ENCODE measurements at places on chromosomes 1 and 21.

DNA sequence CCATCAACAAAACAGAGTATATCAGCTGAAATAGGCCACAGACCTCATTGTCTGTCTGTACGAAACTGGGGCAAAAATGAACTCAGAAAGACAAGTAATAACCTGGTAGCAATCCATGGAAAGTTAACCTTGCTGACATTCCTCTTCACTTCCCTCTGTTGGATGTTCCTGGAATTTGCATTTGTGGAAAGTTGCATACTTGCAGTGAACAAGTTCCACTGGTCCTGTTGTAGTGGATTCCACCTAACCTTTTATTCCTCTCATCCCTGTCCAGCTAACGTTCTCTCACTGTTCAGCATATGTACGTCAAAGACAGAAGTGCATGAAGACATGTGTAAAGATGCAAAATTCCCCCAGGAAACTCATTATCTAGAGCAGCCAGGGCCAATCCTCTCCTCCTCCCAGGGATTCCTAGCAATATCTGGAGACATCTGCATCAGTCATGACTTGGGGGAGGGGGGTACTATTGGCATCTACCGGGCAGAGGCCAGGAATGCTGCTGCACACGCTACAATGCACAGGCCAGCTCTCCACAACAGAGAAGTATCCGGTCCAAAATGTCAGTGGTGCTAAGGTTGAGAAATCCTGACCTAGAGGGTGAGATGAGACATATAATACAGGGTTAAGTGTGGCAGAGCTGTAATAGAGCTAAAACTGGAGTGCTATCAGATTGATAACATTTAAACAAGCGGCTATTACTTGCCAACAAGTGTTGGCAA lies 8.2 kb downstream of the LPAR3 start:
- DNase-seq, result no peak

DNA sequence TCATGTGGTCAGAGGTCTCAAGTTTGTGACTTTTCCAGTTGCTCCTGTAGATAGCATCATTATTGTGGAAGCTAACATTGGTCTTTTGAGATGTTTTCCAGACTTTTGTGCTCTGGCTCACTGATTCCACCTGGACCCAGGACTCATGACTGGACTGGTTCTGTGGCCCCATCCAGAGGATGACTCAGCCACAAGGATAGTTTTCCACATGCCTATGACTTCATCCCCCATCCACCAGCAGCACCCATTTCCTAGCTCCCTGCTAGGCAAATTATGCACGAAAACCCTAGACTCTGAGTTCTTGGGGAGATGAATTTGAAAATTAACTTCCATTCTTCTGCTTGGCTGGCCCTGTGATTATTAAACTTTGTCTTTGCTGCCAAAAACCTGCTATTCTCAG lies 949.3 kb downstream of the MRPL39 start:
- DNase-seq, result no peak

- DNase-seq, result no peak
Measured at GRCh38 chr1:225458222-225458631, 30.4 kb upstream of the LBR start.

GRCh38 chr1:200082329-200082728 lies 54.8 kb downstream of the NR5A2 start:
- no peak for DNase-seq

- DNase-seq, result no peak
Measured at GRCh38 chr1:199858171-199858570, 169.3 kb upstream of the NR5A2 start.

- DNase-seq, result no peak
Measured at GRCh38 chr1:4825800-4826450, 171.5 kb downstream of the AJAP1 start.

- DNase-seq, result no peak
Measured at GRCh38 chr1:40690771-40691537, 550 bp upstream of the NFYC start.

DNA sequence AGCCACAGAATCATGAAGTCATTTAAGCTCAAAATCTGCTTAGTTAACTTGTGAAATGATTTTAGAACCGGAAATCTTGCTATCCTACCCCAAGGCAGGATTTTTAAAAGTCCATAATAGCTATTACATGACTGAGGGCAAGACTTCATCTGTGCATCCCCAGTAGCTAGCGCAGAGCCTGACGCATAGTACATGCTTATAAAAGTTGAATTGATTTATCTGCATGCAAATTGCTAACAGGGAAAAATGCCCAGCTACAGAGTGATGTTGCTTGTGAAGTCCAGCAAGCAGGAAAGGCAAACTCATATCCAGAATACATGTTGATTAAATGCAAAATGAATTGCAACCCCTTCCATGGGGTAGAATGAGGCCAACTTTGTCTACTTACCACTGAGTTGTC lies 8.1 kb upstream of the MAP1LC3C start:
- DNase-seq, result no peak

GRCh38 chr1:112079446-112079845 lies 90.0 kb upstream of the KCND3 start:
- DNase-seq, result no peak

- no peak for DNase-seq
Measured at GRCh38 chr21:25402134-25402961, 204.9 kb downstream of the MRPL39 start.

DNA sequence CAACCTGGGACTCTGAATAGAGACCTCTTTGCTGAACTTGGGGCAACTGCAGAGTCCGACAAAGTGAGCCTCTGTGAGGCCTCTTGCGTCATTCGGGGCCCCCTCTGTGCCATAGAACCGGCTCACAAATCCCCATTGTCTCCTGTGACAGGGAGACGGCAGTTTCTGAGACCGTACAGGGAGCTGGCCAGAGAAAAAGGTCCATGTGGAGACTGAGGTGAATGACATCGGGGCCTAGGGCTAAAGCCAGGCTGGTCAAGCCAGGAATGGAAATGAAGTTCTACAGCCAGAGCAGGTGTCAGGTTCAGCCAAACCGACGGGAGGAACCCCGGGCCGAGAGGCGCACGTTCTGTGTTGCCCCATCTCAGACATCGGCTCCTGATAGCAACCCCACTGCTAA lies 37.1 kb upstream of the TRIM67 start:
- no peak for DNase-seq

GRCh38 chr1:29121516-29121935 lies 2.2 kb downstream of the TMEM200B start:
- no peak for DNase-seq

DNA sequence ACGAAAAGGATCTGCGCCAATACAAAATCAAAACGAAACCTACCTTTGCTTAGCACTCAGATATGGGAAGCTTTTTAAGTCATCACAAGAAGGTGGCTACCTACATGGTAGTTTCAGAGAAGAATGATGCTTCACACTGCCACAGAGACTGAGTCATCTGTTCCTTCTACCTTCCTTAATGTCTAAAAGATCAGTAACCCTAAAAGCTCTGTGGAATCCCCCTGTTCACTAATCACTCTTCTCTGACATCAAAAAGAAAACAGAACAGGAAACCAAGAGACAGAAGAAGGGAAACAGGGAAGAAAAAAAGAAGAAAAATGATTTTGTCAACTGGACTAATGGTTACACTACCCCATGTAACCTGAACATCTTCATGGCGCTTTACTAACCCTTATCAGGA lies 177.2 kb downstream of the SMYD3 start:
- no peak for DNase-seq

DNA sequence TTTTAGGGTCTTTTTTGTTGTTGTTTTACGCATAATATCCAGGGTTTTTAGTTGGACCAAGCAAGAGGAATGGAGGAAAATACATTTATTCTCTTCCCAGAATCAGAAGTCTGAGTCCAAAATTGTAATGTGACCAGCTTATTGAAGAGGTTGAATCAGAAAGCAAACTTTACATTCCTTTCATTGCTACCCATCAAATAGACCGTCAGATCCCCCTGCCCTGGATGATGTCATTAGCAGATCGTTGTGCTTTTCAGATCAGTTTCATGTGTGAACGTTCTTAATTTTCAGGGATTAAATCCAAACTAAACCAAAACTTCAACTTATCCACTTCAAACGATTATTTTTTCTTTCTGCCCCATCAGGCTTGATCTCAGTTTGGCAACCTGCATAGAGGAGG lies 85.7 kb upstream of the NGF start:
- DNase-seq, result no peak

GRCh38 chr1:8871965-8872399 lies 6.5 kb downstream of the ENO1 start:
- no peak for DNase-seq

GRCh38 chr1:173414136-173414535 lies 63.0 kb upstream of the PRDX6 start:
- no peak for DNase-seq

DNA sequence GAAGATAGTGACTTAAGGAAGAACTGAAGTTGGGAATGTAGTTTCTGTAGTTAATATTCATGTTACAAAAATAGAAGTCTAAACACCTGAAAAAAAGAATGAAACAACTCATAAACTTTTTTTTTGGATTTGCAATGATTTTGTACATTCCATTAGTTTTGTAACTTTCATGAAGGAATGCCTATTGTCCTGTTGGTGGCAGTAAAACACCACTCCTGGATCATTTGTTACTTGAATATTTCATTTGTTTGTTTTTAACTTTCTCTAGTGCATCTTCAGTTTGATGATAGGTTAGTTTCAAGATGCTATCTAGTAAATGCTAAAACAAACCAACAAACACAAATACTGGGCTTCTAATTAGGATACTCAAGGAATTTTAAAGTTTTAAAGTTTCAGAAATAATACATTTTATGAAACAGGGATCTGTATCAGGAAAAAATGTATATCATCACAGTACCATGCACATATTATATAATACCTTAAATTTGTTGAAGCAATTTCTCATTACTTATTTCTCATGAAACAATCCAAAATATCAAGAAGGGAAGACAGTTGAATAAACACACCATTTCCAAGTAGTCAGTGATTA lies 229.7 kb upstream of the CACYBP start:
- peak; percentile 43 for DNase-seq

DNA sequence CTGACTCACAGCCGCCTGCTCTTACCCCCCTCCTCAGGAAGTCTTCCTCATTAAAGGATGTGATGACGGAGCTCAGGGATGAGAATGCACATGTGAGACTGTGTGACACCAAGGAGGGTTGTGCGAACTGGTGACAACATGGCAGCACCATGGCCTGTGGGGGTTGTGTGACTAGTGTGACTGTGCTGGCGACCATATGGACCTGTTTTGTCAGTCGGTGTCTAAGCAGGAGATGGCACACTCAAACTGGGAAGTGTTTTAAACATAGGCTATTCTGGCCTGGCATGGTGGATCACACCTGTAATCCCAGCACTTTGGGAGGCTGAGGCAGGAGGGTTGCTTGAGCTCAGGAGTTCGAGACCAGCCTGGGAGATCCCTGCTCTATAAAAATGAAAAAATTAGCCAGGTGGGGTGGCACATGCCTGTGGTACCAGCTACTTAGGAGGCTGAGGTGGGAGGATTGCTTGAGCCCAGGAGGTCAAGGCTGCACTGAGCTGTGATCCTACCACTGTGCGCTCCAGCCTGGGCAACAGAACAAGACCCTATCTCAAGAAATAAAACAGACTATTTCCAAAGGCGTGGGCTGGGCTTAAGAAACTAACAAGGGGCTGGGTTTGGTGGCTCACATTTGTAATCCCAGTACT lies 7.4 kb downstream of the TRNP1 start:
- no peak for DNase-seq

DNA sequence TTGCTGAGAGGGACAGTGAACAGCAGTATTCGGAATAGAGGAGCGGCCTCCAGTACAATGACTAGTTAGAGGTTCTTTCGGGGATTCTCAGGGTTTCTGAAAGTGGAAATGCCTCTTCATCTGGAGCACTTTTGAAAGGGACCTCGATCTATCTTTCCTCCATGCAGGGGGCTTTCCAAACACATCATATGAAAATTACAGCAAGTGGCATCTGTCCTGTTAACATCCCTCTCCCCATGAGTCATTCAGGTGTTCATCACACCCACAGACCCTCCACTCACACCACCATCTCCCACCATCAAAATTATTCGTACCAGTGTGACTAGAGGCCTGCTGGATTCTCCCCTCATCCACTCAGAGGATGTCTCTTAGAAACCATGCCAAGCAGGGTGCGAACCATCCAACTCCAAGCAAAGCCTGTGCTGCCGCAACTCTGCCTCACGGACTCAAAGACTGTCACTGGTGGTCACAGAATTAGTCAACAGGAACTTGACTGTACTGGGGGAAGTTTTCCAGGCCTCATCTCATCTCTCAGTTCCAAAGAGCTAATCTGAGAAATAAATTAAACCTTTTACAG lies 211.1 kb downstream of the MRPL39 start:
- DNase-seq, result no peak

- no peak for DNase-seq
Measured at GRCh38 chr1:186887203-186887602, 58.5 kb downstream of the PLA2G4A start.

DNA sequence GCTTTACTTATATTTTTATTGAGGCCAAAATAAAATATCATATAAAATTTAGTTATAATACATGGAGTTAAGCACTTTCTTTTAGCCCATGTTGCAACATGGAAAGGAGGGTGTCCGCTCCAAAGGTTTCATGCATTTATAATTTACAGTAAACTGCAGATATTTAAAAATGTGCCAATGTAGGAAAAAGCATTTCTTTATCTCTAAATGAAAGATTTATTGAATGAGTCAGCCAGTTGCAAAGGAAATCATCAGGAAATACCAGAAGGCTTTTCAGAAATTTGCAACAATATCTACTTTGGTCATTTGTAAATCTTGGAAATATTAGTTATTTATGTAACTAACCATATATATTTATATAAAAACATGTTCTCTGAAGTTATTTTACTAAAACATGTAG lies 12.1 kb downstream of the ATP6V1G3 start:
- DNase-seq, result no peak

GRCh38 chr21:37095821-37096220 lies 22.8 kb downstream of the TTC3 start:
- no peak for DNase-seq

- no peak for DNase-seq
Measured at GRCh38 chr21:45632637-45633251, 10.8 kb upstream of the PCBP3 start.

GRCh38 chr1:212958175-212958574 lies 7.8 kb downstream of the VASH2 start:
- DNase-seq, result no peak

DNA sequence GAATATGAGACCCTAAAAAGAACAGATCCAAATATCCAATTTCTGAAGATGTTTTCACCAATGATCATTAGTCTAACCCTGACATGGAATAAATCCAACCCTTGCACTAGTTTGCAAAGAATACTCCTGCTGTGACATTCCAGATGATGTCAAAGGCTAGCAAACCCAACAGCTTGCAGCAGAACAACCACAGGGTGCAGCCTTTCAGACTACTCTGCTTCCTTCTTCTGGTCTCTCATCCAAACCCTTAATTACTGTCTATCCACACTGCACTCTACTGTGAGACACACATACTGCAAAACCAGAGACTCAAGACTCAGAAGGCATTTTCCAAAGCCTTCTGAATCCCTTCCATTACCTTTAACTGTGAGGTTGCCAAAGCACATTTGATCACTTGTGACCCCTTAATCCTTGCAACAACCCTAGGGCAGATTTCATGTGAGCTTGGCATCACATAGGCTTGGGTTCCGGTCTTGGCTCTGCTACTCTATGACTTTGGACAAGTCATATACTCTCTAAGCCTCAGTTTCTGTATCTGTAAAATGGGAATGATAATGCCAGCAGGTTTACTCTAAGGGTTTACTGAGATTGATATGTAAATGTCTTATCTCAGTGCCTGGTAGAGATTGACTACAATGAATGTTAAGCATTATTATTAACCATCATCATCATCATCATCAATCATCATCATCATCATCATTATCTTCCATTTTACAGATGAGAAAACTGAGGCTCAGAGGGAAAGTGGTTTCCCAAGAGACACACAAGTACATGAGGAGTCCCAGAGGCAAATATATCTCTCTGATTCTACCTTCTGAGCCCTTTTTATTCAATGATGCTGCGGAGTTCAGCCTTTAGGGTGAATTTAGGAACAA lies 94.5 kb downstream of the SYF2 start:
- DNase-seq, result no peak
